ENCODE measurements at places on chromosomes 16 and 17. TPM values are rescaled to one million over a fixed set of nuclear protein-coding genes. Genes with fewer than 3 reads are reported as not detected.

DNA sequence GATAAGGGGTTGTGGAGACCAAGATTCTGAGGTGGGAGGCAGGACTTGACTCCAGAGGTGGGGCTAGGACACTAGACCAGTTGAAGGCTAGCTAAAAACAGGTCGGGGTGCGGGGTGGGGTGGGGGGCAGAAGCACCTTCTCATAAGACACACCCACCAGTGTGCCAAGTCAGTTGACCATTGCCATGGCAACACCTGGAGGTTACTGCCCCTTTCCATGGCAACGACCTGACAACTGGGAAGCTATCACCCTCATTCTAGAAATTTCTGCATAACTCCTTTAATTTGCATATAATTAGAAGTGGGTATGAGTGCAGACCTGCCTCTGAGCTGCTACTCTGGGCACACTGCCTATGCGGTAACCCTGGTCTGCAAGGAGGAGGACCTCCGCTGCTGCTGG lies 53.9 kb upstream of the ALOX12 start:
- DNase-seq = no peak

DNA sequence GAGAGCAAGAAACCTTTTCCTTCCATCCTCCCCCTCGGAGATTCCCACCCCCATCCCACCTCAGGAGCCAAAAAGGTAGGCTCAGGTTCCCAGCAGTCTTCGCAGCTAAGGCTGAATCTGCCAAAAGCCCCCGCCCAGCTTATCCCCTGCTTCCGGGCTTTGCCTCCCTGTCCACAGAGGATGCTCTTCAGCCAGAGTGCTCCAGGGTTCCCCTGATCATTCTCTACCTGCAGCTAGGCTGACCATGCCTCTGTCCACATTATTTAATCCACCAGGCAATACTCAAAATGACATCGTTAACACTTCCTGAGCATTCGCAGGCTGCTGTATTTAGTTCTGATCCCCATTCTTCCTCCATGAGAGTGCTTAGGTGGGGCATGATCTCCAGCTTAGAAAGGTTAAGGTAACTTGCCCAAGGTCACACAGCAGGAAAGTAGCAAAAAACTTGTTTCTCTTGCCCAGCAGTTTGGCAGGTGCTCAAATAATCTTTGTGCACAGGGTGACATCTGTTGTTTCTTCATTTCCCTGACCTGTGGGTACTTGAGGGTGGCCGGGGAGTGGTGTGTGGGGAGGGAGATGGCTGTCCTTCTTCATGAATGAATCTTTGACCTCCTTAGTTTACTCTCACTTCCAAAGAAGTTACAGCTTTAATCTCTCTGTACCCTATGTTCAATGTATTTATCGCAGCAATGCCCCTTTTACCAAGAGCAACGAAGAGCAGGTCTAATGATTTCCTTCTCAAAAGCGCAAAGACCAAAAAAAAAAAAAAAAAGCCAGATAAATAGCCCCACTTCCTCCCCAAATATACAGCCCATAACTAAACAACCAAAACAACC lies 848 bp upstream of the TBKBP1 start:
- DNase-seq = no peak

GRCh38 chr17:21176773-21177395 lies 37.1 kb downstream of the TMEM11 start:
- DNase-seq = no peak

The FOXL1 gene
- 6.5 TPM for total RNA-seq

The NPIPA7 gene
- not detected for total RNA-seq

The GLP2R gene
- total RNA-seq = 3.9 TPM

DNA sequence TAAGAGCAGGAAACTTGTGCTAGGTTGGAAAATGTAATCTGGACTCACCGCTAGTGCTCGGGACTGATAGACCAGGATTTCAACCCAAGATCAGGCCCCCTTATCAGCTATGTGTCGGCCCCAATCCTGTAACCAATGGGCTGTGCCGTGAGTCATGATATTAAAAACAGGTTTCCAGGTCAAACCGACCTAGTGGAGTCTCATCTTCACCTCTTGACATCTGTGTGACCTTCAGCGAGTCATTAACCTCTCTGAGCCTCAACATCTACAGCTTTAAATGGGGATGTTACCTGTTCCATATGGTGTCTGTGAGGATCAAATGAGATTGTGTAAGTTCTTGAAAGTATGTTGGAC lies 512 bp downstream of the PMM2 start:
- DNase-seq = no peak

The PIK3R6 gene
- total RNA-seq = 0.48 TPM

The TEKT1 gene
- 0.72 TPM for total RNA-seq

The SOST gene
- 0.96 TPM for total RNA-seq

GRCh38 chr17:74759243-74759801 lies 10.9 kb downstream of the NHERF1 start:
- no peak for DNase-seq

The KRTAP4-5 gene
- 5.5 TPM for total RNA-seq

DNA sequence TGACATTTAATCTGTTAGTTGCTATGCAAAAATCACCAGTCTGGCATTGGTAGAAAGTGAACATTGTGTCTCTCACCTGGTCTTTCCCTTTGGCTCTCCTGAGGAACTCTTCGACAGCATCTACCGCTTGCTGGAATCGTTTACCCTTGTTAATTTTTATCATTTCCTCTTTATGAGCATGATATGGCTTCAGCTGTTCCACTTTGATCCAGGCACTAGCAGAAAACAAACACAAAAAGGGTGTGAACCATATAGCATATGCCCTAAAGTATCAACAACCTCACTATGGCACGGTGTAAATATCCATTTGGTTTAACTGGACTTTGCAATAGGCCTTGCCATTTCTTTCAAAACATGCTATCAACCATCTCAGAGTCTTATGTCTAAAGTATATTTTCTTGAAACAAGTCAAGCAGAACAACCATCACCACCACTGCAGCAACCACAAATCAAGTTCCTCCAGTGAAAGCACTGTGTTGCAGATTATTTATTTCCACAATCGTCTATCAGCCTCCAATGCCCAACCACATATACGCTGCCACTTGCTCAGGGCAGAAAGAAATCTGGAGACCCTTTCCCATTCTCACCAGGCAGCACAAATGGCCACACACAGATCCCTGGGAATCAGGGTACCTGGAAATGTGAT lies 14.3 kb downstream of the GLYR1 start:
- DNase-seq = no peak

GRCh38 chr16:24645739-24646645 lies 83.5 kb upstream of the TNRC6A start:
- peak; percentile 94 for DNase-seq

GRCh38 chr16:1194665-1195392 lies 30.2 kb downstream of the TPSG1 start:
- no peak for DNase-seq

GRCh38 chr16:67430504-67430976 lies 381 bp upstream of the HSD11B2 start:
- no peak for DNase-seq

DNA sequence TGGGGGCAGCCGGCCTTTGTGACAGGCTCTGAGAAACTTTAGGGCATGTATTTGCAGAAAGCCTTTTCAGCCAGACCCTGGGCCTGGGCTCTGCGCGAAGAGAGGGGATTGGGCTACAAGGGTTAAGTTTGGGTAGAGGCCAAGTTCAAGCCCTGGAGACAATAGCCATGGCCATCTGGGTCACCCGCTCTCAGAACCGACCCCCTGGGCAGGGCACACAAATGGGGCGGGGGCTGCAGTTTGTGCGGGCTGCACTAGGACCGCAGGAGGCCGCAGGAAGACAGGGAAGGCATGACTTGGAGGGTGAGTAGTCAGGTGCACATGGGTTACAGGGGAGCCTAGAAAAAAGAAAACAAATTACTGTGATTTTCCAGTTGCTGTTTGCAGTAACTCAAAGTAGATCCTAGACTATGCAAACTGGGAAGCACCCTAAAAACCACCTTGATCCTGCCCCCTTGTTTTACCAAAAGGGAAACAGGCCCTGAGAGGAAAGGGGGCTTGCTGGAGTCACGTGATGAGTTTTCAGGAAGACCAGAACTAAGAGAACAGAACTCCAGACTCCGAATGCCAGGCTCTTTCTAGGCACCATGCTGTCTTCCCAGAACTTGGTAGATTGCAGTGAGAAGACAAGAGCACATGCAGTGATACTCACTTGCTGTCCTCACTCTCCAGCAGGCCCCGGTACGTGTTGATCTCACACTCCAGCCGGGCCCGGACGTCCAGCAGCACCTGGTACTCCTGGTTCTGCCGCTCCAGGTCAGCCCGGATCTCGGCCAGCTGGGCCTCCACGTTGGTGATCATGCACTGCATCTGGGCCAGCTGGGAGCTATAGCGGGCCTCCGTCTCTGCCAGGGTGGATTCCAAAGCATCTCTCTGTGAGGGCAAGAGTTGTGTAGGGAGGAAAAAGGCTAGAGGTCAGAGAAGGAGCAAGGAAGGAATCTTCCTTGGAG lies 3.8 kb downstream of the KRT35 start:
- no peak for DNase-seq

The KDM6B gene
- total RNA-seq = 0.48 TPM

DNA sequence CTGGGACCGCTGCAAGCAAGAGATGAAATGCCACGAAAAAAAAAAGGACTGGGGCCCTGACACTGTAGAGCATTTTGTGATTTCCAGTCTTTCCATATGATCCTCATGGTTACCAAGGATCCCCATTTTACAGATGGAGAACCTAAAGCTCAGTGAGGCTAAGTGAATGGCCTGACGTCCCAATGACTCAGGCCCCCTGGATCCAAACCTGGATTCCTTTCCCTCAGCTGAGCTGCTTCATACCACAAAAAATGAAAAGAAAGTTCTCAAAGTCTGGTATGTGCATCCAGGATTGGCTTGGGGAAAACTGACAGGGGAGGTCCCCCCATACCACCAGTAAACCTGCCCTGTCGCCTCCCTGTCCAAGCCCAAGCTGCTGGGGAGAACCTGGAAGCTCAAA lies 80.5 kb downstream of the TEX14 start:
- no peak for DNase-seq

GRCh38 chr16:29290631-29291247 lies 115.8 kb downstream of the NPIPB11 start:
- DNase-seq = peak; percentile 97

DNA sequence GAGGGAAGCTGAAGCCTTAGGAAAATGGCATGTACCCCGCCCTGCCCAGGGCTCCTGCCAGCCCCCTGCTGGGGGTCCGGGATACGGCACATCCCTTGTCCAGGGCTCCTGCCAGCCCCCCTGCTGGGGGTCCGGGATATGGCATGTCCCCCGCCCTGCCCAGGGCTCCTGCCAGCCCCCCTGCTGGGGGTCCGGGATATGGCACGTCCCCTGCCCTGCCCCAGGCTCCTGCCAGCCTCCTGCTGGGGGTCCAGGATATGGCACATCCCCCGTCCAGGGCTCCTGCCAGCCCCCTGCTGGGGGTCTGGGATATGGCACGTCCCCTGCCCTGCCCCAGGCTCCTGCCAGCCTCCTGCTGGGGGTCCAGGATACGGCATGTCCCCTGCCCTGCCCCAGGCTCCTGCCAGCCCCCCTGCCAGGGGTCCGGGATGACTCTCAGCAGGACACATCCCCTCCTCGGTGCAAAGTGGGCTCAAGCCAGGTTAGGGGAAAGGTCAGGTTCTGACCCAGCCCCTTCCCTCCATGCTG lies 43.2 kb downstream of the RPH3AL start:
- no peak for DNase-seq

The SHBG gene
- 3.9 TPM for total RNA-seq

DNA sequence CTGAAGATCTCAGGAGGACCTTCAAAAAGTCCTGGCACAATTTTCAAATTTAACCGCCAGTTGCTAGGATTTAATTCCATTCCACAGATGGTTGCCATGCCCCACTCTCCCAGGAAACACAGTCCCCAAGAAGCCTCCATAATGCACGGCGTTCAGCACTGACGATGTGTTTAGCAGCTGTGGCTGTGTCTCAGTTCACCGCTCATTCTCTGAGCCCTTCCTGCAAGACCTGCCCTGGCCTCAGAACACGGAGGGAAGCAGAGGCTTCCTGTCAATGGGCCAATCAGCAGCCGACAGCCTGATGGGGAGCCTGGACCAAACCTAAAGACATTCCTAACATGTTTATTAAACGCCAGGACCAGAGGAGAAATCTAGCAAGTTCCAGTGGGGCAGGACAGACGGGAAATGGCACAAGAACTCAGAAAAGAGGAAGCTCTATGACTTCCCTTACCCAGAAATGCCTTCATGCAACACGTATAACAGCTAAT lies 4.9 kb downstream of the MYLK3 start:
- DNase-seq = peak; percentile 59

DNA sequence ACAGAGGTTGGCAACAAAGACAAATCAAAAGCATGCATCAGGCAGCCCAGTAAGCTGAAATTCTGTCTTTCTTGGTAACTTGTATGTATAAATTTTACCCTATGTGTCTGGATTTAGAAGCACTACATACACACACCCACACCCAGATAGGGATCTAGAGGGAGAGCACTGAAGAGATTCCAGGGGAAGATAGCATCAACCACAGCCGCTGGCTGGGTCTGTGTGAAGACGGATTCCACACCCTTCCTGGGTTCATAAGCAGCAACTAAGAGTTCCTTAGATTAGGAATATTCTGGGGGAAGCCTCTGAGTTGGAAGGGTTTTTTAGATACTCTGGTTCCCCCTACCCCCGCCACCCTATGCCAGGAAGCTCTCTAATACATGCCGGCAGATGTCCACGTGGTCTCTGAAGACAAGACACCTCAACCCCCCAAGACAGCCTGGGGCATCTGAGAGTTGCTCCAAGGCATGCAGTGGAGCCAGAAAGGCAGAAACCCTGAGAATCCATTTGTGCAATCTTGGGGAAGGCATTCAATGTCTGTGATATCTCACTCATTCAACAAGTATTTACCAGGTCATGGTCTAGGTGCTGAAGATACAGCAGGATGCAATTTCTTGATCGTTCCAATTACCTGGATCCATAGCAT lies 86.4 kb downstream of the NOG start:
- DNase-seq = no peak

- DNase-seq = no peak
Observed at GRCh38 chr17:78709119-78709681, 72.9 kb downstream of the CYTH1 start.

- no peak for DNase-seq
Observed at GRCh38 chr16:58498341-58499091, 1.4 kb upstream of the NDRG4 start.

GRCh38 chr17:273981-274832 lies 78.4 kb downstream of the RPH3AL start:
- no peak for DNase-seq

- DNase-seq = peak; percentile 15
Observed at GRCh38 chr16:1645914-1646525, 32.1 kb upstream of the JPT2 start.

DNA sequence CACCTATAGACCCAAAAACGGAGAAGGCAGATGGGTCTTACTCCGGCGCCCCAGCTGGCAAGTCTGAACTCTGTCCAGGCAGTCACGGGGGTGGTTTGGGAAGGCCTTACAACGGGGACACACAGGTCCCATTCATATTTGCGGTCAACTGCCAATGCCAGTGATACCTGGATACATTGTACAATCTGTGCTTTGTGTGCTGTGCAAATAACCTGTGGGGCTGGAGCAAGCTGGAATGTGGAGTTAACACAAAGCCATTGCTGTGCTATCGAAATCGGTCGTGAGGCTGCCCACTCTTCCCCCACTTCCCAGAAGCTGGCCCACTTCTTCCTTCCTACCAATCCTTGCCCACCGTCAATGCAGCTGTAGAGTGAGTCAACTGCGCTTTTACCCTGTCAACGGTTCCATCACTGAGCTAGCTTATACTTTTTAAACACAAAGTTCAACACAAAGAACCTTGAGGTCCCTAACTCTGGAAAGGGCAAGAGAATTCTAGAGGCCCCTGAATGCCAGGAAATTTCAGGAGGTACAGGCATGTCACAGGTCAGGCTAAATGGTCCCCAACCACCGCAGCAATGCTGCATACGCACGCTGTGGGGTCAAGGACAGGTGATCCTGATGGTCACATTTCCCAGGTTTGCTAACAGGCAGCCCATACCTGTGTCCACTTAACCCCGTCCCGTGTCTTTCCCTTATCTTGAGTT lies 122.8 kb downstream of the ZFHX3 start:
- no peak for DNase-seq

The ZFP1 gene
- total RNA-seq = 29.4 TPM

- DNase-seq = no peak
Observed at GRCh38 chr17:50207792-50208567, 6.5 kb upstream of the COL1A1 start.
